ENCODE measurements at places on chromosomes 1 and 21.
A peak's percentile ranks its signal among the peaks of the same experiment; 100 is the strongest.

DNA sequence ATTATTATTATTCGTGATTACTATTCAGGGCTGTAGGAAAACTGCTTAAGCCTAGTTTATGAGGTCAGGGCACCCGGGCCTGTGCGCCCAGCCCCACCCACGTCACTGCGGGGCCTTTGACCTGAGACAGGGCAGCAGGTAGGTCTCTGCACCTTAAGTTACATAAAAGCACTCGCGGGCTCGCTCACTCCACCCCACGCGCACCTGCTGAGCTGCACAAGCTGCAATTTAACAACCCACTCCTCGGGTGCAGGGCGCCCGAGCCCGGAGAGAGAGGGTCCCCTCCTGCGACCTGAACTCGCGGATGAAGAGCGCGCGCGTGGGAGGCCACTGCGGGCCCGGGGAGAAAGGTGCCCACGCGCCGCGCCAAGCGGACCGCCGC, 477 bp downstream of the ICMT start:
- DNase-seq = no peak

- DNase-seq = peak; percentile 83
Measured at GRCh38 chr1:42963378-42964043, 4.8 kb upstream of the SLC2A1 start.

DNA sequence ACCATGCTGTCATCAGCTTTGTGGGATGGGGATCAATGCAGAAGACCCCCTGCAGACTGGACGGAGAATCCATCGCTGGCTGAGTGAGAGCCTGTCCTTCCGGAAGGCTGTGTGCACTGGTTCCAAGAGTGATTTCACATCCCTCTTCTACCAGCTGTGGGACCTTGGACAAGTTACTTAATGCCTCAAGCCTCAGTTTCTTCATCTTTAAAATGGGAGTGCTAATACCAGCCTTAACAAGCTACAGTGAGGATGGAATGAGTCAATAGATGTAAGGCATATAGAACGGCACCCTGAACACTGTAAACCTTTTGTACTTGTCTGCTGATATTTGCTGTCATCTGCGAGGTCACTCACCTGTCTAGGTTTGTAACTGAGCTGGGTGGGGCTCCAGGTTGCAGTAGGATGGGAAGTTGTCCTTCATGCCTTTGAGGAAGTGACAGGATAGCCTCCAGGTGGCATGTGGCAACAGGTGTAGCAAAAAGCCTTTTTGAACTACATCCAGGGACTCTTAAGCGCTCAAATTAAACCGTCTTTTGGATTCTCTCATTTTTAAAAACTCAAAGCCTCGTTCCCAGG, 27.5 kb downstream of the TMEM51 start:
- DNase-seq = no peak

- DNase-seq = no peak
Measured at GRCh38 chr21:40402884-40403582, 443.9 kb downstream of the DSCAM start.

DNA sequence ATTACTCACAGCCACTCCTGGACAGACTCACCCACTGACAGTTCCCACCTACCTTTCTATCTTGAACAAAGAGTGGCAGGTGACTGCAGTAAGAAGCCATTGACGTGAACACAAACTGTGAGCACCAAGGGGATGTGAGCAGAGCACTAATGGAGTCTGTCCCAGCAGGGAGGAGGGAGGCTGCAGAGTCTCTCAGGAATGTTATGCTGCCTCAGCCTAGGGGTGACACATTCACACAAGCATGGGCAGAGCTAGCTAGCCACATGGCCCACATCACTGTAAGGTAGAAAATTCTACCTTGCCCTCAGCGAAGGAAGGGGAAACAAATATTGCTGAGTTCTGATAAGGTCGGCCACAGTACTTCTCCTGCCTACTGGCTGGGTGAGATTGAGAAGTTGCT, 56.8 kb upstream of the PTGFRN start:
- DNase-seq = no peak

DNA sequence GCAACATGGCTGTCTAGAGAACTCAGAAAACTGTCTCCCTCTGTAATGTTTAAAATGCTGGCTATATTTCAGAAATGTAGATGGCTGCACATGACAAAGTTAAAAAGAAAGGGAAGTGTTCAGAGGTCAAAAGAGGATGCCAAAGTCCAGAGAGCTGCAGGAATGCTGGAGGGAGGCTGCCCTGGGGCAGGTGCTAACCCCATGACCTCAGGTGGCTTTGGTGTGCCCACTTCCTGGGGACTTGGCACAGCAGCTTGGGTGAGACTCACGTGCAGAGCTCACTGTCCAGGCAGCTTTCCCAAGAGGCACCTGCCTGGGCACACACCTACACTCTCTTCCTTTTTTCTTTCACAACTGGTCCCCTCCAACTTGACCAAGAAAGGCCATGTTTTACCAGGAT, 256.4 kb downstream of the KCNJ6 start:
- DNase-seq = no peak

GRCh38 chr1:181768211-181768929, 285.1 kb downstream of the CACNA1E start:
- no peak for DNase-seq

DNA sequence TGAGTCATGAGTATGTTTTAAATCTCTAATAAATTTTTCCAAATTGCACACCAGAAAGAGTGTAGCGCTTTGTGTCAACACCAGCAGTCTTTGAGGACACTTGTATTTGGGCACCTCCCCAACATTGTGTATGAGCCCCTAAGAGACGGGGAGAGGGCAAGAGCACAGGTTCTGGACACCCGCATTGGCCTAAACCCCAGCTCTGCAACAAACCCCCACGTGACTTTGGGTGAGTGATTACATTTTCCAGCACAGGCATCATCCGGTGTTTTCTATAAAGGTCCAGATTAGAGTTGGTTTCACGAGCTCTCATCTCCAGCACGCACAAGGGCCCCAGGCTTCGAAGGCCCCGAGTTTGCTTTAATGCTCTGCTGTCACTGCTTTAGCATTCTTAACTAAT, 66.3 kb upstream of the SLC45A1 start:
- DNase-seq = no peak

GRCh38 chr1:156689953-156690674, 12.9 kb upstream of the NES start:
- no peak for DNase-seq

DNA sequence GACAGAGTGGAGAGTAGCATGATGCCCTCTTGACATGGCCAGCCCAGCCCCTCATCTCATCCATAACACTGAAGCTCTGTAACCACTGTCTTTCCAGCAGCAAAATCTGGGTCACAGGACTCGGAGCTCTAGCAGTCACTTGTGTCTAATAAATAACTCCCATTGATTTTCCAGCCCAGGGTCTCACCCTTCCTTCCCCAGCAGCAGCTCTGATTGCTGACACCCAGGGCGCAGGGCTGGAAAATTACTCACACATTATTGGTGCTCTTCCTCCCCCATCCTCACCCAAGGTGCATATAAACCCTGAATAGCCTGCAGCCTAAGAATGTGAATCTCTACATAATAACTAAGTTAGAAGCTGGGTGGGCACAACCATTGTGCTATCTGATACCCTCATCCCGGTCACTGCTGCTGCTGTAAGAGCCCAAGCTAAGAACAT, 21.1 kb upstream of the OR10J5 start:
- DNase-seq = no peak

- no peak for DNase-seq
Measured at GRCh38 chr1:28864695-28865094, 49.7 kb upstream of the EPB41 start.

DNA sequence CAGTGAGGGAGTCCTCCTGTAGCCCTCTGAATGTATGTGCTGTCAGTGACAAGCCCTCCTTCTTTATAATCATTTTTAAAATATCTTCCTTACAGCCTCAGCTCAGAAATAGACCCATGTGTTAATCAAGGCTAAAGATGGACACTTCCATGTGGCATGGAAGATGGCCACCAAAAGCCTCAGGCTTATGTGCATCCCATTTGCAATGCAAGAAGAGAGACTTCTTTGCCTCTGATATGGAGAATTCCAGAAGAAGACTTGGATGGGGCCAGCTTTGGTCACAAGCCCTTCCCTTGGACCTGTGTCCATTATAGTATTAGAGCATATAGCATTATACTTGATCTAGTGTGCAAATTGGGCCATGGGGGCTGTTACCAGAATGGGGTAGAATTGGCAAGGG, 18.5 kb downstream of the CCDC185 start:
- DNase-seq = no peak

DNA sequence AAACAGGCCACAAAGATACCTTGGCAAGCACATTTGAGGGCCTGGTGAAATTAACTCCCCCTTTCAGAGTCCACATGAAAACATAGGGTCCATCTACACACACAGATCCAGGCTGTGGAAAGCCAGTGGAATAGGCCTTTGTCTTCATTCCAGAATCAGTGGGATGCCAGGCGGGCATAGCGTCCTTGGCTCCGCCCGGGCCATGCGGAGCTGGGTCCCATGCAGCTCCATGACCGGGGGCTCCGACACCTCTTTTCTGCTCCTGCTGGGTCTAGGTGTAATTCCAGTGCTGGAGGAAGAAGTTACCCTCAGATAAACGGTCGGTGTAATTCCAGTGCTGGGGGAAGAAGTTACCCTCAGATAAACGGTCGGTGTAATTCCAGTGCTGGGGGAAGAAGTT, 63.6 kb upstream of the COL6A1 start:
- no peak for DNase-seq

- DNase-seq = peak; percentile 20
Measured at GRCh38 chr21:27647921-27648320, 681.0 kb upstream of the ADAMTS5 start.

DNA sequence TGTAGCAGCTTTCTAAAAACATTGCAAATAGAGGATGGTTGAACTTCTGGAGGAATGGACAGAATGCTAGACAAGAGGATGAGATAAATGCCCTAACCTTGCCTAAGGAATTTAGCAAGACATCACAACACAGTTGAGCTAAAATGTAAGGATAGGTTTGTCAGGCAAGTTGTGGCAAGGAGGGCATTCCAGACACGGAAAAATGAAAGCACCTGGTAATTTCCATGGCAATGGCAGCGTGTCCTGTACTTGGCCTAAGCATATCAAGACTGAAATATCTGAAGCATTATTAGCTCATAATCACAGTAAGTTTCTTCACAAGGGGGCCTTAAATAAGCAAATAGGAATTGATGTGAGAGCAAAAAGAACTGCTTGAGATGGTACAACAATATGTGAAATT, 105.1 kb upstream of the USP25 start:
- no peak for DNase-seq

GRCh38 chr21:27813750-27814149, 846.9 kb upstream of the ADAMTS5 start:
- DNase-seq = peak; percentile 35

GRCh38 chr1:64651841-64652240, 93.0 kb upstream of the RAVER2 start:
- DNase-seq = no peak

GRCh38 chr21:42651515-42652401, 1.7 kb upstream of the PDE9A start:
- DNase-seq = no peak

- no peak for DNase-seq
Measured at GRCh38 chr1:53196017-53196484, 573 bp upstream of the CPT2 start.

GRCh38 chr1:187819086-187819485, 990.3 kb downstream of the PLA2G4A start:
- no peak for DNase-seq

- no peak for DNase-seq
Measured at GRCh38 chr21:23218667-23219066, 2220.5 kb downstream of the NCAM2 start.

DNA sequence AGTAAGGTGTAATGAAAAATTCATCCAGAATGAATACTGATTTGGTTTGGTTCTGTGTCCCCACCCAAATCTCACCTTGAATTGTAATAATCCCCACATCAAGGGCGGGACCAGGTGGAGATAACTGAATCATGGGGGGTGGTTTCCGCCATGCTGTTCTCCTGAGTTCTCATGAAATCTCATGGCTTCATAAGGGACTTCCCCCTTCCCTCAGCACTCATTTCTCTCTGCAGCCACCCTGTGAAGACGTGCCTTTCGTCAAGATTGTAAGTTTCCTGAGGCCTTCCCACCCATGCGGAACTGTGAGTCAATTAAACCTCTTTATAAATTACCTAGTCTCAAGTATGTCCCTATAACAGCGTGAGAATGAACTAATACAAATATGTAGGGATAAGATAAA, 5.5 kb upstream of the SYNJ1 start:
- no peak for DNase-seq

- DNase-seq = no peak
Measured at GRCh38 chr1:68873144-68873543, 376.3 kb upstream of the DEPDC1 start.

DNA sequence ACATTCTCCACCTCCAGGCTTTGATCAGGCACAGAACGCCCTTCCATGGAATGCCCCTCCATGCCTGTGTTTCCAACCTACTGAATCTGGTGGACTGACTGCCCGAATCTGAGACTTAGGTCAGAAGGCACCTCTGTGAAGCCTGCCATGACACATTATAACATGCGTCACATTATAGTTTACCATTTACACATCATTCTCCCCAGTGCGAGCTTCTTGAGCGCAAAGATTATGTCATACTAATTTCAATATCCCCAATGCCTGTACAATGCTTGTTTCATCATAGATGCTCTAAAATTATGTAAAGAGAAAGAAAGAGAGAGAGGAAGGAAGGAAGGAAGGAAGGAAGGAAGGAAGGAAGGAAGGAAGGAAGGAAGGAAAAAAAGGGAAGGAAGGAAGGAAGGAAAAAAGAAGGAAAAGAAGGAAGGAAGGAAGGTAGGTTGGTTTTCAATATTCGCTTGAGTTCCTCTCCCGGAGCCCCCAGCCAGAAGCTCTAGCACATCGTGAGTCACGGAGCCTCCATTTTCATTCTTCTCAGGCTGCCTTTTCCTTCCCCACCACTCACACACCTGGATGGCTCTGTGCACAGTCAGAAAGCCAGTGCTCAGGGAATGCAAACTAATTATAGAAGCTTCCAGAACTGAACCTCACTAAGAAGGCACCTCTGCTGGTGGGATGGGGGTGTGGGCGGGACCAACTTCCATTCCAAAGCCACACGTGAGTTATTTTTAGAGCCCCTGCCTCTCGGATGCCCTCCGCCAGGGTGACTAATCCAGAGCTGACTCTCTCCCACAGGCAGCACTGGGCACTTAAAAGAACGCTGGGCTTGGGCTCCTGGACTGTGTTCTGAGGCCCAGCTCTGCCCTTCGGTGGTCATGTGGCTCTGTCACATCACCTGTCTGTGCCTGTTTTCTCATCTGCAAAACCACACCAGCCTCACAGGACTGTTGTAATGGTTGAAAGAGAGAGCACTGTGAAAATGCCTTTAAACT, 27.4 kb downstream of the LAMB3 start:
- DNase-seq = no peak

DNA sequence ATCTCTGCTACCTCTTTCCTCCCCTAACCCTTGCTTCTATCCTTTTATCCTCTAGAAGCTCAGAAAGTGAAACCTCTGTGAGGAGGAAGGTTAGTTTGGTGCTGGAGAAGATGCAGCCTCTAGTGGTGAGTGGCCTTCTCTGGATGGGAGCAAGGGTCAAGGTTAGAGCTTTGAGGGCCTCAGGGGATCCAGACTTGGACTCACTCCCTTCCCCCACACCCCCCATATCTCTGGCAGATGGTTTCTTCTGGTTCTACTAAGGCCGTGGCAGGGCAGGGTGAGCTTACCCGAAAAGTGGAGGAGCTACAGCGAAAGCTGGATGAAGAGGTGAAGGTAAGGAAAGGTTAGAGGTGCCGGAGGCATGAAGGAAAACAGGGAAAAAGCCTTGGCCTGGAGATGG, 9.2 kb downstream of the CGN start:
- no peak for DNase-seq

Data from fibroblast of villous mesenchyme (primary cell).